CD8-positive, alpha-beta T cell (primary cell): ENCODE measurements at places on chromosomes 16 and 17.

- DNase-seq: no peak
Observed at GRCh38 chr16:46785076-46785845, 37.1 kb upstream of the MYLK3 start.

DNA sequence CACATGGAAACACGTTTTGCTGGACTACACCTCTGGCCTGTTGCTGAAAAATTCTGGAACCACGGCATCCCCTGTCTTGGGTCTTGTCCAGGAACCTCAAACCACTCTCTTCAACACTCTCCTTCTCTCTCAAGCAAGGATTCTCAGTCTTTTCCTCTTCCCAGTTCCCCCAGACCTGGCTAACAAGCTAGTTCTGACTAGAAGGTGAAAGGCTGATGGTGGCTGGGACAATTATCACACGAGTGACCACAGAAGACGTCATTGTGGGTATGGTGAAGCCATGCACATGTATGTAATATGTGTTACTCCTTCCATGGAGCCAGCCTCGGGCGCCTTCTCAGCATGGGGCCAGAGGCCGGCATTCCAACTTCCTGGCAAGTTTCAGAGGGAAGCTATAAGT lies 123.0 kb downstream of the CDYL2 start:
- DNase-seq: no peak

DNA sequence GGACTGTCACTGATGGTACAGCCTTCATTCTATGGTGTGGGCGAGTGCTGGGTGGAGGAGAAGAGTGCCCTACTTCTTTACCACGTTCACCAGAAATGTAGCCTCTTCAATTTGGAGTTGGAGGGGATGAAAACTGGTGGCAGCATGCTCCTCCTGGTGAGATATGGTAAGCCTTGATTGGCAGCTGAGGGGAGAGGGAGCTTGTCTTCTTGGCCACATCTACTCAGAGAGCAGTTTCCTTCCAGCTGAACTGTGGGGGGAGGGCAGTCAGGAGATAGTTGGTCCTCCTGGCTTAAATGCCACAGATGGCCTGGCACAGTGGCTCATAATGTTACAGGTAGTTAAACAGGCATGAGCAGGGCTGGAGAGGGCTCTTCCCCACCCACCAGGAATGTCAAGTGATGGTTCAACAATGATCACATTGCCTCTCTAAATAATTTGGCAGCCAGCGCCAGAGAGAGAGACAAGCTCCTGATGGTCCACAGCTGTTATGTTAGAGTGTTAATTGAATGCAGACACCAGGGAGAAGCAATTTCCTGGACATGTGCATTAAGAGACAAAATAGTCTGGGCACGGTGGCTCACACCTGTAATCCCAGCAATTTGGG lies 9.0 kb upstream of the MAPK3 start:
- no peak for DNase-seq

DNA sequence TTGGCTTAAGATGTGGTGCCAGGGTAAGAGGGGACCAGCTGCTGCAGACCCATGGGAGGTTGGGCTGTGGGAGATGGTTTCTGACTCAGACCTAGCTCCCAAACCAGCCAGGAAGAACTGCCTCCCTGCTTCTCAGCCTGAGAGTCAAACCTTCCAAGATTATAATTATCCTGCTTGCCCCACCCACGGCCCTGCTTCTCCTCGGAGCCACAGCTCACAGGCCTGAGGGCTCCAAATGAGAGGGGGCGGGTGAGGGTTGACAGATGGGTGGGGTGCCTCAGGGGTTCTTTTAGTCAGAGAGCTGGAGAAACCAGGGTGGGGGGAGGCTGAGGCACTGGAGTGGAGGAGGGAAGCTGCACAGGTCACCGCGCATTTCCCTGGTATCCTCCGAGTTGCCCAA lies 28.7 kb upstream of the GRIN2A start:
- DNase-seq: no peak

- DNase-seq: peak; percentile 27
Observed at GRCh38 chr17:38667099-38667786, 7.5 kb downstream of the EPOP start.

GRCh38 chr16:20911361-20911760 lies 10.8 kb downstream of the LYRM1 start:
- DNase-seq: no peak

DNA sequence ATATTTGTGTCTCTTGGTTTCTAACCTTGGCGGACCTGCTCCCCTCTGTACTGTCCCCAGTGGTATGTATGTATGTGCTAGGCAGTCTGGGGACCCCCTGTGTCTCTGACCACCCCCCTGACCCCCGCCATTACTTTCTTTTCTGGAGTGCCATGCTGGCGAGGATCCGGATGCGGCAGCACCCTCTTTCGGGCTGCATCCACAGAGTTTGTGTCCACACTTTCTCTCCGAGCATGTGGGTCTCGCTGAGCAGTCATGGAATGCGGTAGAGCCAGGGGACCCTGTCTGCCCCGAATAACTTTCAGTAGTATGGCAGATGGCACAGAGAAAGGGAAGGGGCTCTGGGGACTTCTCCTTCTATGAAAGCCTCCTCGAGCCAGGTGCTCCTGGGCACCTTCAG lies 17.0 kb downstream of the KCTD2 start:
- no peak for DNase-seq

DNA sequence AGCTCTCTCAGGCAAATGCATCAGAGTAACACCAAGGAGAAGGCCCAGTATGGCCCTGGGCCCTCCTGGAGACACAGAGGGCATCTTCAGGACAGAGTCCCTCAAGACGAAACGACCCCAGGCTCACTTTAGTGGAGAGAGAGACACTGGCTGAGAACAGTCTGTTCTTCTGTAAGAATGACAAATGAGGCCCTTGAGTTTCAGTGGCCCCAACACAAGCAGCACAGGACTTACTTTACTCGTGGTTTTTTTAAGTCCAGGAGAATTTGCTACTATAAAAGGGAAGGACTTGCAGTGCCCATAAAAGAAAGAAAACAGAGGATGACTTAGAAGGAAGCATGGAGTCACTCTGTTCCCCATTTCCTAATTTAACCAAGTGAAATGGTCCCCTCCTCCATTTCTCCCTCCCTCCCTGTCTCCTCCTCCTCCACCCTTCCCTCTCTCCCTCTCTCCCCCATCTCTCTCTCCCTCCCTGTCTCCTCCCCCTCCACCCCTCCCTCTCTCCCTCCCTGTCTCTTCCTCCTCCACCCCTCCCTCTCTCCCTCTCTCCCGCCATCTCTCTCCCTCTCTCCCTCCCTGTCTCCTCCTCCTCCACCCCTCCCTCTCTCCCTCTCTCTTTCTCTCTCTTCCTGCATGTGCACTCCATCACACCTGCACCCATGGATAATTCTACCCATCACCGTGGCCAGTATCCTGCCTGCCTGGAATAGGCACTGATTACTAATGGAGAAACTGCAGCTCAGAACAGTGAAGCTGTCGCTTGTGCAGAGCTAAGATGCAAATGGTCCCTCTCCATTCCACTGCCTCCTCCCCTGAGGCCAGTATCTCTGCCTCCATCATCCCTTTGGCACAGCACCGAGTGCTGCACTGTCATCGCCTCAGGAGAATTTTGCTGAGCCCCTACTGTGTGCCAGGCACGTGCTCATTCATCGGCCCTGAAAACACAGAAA lies 47.3 kb upstream of the RBFOX3 start:
- no peak for DNase-seq

DNA sequence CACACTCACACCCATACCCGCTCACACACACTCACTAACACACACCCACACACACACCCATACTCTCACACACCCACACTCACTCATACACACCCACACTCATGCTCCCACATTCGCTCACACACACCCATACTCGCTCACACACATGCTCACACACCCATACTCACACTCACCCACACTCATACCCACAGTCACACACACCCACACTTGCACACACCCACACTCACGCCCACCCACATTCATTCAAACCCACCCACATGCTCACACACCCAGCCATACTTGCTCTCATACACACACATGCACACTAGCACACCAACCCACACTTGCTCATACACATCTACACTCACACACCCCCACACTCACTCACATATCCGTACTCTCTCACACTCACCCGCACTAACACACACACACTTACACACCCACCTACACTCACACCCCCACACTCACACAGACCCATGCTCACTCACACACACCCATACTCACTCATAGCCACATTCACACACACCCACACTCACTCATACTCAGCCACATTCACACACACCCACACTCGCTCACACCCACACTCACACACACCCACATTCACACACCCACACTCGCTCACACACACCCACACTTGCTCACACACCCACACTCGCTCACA lies 322.4 kb upstream of the N4BP1 start:
- DNase-seq: no peak

- no peak for DNase-seq
Observed at GRCh38 chr16:63365649-63366304, 1329.5 kb upstream of the CDH8 start.

- no peak for DNase-seq
Observed at GRCh38 chr16:10611825-10612342, 31.5 kb upstream of the EMP2 start.

GRCh38 chr17:57772774-57773173 lies 27.7 kb upstream of the CCDC182 start:
- DNase-seq: no peak
